ENCODE measurements at places on chromosomes 2 and 18.

DNA sequence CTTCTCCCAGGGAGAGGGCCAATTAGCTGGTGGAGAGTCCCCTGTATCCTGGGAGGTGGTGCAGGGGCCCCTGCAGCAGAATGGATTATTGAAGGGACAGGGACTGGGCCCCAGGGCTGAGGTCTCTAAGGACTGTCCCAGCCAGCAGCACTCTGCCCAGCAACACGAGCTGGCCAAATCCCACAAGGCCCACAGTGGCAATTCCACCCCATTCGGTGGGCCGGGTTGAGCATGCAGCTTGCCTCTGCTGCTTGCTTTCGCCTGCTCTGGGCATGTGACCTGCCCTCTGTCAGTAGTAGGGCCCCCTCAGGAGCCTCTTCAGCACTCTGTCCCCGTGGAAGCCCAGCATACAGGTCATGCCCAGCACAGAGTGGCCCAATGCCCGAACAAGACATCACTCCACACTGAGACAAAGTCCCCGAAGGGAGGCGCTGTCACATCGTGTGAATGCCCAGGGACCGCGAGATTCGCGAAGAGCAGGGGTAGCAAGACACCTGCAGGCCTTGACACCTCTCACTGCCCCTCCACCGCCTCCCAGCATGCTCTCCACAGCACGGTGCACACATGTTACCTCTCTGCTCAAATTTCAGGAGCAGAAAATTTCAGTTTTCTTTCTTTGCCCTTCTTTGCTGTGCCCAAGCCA lies 65.4 kb downstream of the CRACDL start:
- no peak for DNase-seq

- DNase-seq: no peak
Observed at GRCh38 chr18:45666520-45666919, 51.2 kb downstream of the SLC14A2 start.

GRCh38 chr18:24491927-24492834 lies 31.7 kb downstream of the HRH4 start:
- DNase-seq: no peak

- no peak for DNase-seq
Observed at GRCh38 chr18:2572171-2572569, 813 bp downstream of the NDC80 start.

DNA sequence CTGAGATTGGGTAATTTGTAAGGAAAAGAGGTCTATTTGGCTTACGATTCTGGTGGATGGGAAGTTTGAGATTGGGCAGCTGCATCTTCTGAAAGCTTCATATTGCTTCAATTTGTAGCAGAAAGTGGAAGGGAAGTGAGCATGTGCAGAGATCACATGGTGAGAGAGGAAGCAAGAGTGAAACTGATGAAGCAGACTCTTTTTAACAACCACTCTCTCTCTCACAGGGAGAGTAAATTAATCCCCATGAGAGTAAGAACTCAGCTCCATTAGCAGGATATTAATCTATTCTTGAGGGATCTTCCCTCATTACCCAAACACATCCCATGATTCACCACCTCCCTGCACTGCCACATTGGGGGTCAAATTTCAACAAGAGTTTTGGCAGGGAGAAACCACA lies 298.5 kb upstream of the CELF4 start:
- DNase-seq: no peak

DNA sequence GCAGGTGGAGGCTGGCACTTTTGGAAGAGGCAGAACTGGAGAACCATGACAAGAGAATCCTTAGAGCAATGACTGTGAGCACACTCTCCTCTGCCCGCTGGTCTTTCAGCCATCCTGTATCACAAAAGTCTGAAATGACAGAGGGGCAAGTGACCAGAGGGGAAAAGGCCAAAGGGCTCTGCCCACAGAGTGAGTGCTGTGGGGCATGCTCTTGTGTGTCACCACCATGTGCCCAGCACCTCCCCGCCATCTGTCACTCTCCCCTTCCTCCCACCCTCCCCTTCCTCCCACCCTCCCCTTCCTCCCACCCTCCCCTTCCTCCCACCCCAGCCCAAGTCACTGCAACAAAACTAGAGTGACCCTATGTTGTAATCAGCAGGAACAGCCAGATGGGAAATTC lies 31.9 kb downstream of the DAW1 start:
- no peak for DNase-seq

- no peak for DNase-seq
Observed at GRCh38 chr2:205188239-205189138, 493.8 kb upstream of the NRP2 start.

- no peak for DNase-seq
Observed at GRCh38 chr2:42804338-42804737, 12.0 kb upstream of the HAAO start.

GRCh38 chr18:79046522-79046921 lies 22.7 kb upstream of the ATP9B start:
- no peak for DNase-seq

GRCh38 chr2:101622210-101623030 lies 75.1 kb upstream of the MAP4K4 start:
- no peak for DNase-seq

DNA sequence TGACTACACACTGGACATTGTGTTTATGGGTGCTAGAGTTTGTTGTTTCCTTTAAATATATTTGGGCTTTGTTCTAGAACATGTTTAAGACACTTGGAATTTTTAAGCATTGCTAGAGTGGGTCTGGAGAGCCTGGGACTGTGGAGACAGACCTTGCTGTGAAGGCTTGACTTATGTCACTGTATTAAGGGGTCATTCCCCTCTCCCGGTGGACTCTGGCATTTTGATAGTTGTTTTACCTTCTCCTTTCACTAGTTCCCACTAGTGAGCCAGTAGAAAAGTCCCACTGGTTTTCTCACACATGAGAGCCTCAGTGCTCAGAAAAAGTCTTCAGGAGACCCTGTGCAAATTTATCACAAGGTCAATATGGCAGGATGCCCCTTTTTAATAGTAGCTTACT lies 18.6 kb downstream of the ADNP2 start:
- DNase-seq: no peak

DNA sequence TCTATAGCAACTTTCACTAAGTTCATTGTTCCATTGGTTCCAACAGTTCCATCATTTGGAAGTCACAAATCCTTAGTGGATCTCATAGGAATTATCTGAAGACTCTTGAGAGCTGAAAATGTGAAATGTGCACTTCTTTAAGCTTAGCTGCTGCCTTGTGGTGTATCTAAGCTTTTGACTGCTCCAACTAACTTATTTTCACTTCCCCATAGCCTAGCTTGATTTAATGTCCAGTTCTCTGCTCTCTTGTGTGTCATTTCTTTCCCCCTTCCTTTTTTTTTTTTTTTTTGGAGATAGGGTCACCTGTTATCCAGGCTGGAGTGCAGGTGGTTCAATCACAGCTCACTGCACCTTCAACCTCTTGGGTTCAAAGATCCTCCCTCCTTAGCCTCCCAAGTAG lies 34.9 kb upstream of the CD302 start:
- DNase-seq: no peak

- DNase-seq: no peak
Observed at GRCh38 chr18:12405066-12405465, 2.7 kb upstream of the PRELID3A start.
